Activated gamma-delta T cell treated with anti-CD3 and anti-CD28 coated beads, Interleukin-2, amount 50 U/mL, for 16 hours (primary cell): ENCODE measurements at places on chromosomes 13 and 19.

DNA sequence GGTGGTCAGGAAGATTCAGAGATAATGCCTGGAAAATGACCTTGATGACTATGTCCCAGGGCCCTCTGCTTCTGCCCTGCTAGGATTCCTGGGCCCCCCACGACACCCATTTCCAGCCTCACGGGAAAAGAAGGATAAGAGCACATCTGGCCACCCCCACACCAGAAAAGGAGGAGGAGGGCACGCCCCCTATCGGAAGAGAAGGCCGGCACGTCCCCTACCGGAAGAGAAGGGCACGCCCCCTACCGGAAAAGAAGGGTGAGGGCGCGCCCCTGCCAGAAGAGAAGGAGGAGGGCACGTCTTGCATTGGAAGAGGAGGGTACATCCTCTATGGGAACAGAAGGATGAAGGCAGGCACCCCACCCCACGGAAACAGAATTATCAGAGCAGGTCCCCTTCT lies 84.3 kb downstream of the IER2 start:
- DNase-seq = peak; percentile 46

GRCh38 chr13:113538689-113539058 lies 45.9 kb upstream of the TFDP1 start:
- DNase-seq = no peak

DNA sequence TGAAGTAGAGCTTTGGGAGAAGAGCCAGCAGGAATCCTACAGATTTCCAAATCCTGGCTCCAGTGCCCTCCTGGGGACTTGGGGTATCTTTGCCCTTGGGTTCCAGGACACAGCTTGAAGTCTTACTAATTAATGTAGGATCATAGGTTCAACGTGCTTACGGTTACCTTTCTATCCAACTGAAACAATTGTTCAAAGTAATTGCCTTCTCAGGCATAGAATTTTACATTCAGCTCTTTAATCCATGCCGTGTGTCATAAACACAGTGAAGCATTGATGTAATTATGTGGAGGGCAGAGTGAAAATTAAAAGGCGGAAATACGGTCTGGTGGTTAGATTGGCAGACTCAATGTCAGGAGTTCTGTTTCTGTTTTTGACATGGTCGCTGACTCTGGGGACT lies 170.4 kb downstream of the COG6 start:
- DNase-seq = no peak

DNA sequence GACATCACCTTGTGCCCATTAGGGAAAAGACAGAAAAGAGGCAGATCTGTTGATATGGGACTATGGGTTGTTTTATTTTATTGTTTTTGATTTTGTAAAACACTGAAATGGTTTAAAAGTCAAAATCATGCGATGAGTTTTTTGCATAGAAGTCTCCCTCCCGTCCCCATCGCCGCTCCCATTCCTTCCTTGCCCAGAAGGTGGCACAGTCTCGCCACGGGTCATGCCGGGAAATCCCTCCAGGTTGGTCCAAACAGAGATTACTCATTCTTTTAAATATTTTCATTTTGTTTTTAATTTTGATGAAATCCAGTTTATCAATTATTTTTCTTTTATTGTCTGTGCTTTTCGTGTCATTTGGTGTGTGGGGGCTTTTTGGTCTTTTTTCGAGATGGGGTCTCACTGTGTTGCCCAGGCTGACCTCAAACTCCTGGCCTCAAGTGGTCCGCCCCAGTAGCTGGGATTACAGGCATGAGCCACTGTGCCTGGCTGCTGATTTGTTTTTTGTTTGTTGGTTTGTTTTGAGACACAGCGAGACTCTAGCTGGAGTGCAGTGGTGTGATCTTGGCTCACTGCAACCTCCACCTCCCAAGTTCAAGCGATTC lies 9.2 kb downstream of the PGPEP1 start:
- DNase-seq = no peak

GRCh38 chr13:73057284-73058063 lies 1.3 kb upstream of the KLF5 start:
- no peak for DNase-seq

DNA sequence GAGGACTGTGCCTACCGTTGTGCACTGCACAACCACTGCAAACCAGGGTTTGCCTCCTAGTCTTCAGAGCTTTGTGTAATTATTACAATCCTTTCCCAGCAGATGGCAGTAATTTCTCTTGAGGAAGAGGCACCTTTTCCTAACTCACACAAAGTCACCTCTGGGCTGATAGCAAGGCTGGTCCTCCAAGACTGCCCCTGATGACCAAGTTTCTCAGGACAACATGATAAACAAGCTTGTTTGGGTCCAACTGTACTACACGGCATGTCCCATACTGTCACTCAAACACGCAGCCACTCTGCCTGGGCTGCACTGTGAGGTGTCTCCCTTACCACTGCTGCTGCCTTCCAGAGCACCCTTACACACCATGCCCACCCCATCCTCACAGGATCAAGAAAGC lies 39.3 kb downstream of the RFXAP start:
- DNase-seq = no peak

- DNase-seq = no peak
These were observed 626.1 kb downstream of the DACH1 start for GRCh38 chr13:71240911-71241310.

- no peak for DNase-seq
These were observed 304.9 kb downstream of the PCDH20 start for GRCh38 chr13:61110732-61111131.

DNA sequence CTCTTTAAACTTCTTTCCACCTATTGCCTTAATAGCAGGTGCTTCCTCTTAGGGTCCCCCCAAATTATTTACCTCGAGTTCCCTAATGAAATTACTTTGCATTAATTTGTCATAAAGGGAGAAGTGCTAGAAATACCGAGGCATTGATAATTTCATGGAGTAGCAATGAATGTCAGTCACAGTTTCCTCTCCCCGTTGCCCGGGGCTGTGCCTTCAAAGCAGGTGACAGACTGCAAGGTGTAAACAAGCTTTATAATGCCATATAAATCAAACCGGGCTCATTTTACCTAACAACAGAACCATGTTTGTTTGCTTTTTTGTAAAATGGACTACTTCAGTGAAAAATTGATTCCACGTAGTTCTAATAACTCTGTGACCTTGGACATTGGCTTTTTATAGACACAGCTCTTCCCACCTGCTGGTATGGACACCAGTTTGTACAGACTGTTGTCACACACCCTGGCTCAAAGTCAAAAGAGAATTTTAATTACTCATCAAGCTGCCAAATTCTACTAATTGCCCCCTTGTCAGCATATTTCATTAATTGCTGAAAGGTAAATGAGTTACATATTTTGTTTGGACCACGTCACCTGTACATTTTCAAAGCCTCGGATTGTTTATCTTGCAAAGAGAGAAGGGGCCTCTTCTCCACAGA lies 171.1 kb downstream of the STK24 start:
- no peak for DNase-seq

GRCh38 chr13:71156550-71156949 lies 710.5 kb downstream of the DACH1 start:
- DNase-seq = no peak

DNA sequence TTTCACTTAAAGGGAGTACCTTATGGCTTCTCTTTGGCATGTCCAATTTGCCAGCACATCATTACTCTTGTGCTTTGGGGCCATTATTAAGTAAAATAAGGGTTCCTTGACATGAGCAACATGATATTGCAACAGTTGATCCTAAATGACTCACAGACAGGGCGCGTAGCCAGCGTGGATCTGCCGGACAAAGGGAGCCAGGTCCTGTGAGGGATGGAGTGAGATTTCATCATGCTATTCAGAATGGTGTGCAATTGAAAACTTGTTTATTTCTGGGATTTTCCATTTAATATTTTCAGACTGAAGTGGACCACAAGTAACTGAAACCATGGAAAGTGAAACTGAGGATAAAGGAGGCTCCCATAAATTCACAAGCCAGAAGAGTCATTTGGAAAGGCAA lies 48.6 kb upstream of the WASF3 start:
- DNase-seq = no peak

GRCh38 chr13:23918208-23918607 lies 20.9 kb upstream of the C1QTNF9B start:
- no peak for DNase-seq

- DNase-seq = no peak
These were observed 122.5 kb downstream of the GPC5 start for GRCh38 chr13:91520952-91521351.

DNA sequence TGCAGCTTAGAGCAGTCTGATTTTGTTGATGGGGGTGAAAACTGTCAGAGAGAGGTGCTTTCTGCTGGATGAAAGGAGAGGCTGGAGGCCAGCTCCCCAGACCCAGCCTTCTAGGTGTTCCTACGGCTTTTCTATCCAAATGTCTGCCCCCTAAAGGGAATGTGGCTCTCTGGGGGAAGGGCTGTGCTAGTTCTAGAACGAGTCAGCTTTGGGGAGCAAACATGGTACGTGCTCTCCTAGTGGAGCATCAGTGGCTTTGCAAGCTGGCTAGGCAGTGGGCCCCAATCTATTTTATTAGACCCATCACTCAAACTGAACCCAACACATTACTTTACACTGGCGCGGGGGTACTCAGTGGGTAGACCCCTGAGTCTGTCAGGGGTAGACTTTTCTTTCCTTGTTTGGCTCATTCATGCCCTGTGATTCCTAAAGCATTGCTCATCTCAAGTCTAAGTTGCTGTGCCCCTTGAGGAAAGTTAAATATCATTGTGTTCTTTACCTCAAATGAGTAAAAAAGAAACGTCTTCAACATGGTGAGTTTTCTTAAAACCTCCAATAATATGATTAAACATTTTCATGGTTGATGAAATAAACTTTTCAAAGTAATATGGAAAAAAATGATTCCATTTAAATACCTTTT lies 254.9 kb downstream of the DLEU7 start:
- DNase-seq = no peak

DNA sequence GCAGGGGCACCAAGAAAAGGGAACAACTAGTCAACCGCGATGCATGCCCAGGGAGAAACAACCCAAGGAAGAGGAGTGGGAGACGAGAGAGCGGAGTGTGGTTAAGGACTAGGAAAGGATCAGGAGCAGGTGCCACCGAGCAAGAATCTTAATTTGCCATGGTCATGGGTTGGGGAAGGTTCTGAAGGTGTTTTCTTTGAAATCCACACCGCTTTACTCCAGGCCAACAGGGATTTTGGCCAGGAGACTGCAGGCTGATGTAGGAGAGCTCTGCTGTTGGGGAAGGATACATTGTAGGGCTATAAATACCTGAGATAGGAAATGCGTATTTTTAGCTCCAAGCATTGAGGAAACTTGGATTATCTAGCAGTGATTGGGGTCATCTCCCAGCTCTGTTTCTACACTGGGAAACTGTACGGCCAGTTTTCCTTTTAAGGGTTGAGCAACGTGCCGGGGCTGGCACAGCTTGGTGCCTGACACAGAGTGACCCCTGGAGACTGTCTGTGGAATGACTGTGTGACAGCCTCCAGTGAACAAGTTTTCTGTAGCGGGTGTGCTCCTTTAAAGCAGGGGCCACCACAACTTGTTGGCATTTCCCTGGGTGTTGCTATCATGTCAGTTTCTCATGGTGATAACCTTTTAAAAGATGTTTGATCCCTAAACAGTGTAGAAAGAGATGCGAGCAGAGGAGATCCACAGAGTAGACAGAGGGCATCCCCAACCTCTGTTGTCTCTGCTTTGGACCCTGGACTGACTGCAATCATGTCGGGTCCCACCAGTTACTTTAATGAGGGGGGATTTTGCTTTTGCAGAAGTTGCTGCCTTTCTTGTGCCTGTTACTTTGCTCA lies 34.3 kb downstream of the ZNF536 start:
- DNase-seq = no peak

GRCh38 chr19:35160629-35161433 lies 6.3 kb downstream of the FXYD5 start:
- no peak for DNase-seq

DNA sequence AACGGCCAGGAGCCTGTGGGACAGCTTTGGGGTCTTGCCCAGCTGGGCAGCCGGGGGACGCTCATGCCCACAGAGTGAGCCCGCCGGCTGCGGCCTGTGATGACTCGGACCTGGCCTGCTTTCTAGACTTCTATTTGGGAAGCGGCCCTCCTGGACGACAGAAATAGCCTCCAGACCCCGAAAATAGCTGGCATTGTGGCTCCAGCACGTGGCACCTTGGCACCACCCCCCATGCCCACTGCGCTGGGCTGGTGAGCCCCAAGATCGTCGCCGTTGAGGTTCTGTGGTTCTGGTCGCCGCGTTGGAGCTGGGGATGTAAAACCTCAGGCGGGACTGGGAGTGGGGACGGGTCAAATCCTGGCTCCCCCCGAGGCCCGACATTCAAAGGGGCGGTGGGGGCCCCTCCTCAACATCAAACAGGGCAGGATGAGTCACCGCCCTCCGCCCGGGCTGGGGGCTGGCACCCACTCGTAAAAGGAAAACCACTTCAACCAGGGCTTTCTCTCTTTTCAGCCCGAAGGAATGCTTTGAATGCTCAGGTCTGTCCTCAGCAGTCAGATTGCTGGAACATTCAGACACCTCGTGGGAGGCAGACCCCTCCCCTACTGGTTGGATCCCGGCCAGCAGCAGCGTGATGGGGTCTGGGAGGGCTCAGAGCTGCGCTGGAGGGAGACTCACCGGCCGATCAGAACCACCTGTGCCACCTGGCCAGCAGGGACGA lies 42.1 kb downstream of the GADD45B start:
- no peak for DNase-seq

GRCh38 chr13:77034881-77035280 lies 7.9 kb upstream of the FBXL3 start:
- DNase-seq = no peak
